ENCODE measurements at places on chromosomes 1 and 21.
A peak's percentile ranks its signal among the peaks of the same experiment; 100 is the strongest.

GRCh38 chr1:90809996-90810395 is 92.9 kb upstream of the BARHL2 start:
- no peak for DNase-seq

DNA sequence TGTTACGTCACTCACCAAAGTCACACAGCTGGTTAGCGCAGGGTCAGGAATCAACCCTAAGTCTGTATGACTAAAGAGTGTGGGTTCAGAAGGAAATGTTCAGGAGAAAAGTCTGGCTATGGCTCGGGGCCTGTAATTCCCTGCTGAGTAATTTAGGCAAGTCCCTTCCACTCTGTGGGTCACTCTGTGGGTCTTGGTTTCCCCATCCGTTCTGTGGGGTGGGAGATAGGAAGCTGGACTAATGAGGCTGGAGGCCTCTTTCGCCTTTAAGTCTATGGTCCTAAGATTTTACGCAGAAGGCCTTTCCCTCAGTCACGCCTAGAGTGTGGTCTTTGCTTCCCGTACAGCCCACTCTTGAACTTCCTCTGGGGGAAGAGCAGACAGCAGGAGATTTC is 14.3 kb upstream of the MED18 start:
- no peak for DNase-seq

- no peak for DNase-seq
Observed at GRCh38 chr1:201883266-201883665, 5.4 kb upstream of the SHISA4 start.

GRCh38 chr1:92995441-92996430 is 34.5 kb upstream of the DIPK1A start:
- no peak for DNase-seq

GRCh38 chr1:200409203-200409760 is 554 bp downstream of the ZNF281 start:
- peak; percentile 13 for DNase-seq

DNA sequence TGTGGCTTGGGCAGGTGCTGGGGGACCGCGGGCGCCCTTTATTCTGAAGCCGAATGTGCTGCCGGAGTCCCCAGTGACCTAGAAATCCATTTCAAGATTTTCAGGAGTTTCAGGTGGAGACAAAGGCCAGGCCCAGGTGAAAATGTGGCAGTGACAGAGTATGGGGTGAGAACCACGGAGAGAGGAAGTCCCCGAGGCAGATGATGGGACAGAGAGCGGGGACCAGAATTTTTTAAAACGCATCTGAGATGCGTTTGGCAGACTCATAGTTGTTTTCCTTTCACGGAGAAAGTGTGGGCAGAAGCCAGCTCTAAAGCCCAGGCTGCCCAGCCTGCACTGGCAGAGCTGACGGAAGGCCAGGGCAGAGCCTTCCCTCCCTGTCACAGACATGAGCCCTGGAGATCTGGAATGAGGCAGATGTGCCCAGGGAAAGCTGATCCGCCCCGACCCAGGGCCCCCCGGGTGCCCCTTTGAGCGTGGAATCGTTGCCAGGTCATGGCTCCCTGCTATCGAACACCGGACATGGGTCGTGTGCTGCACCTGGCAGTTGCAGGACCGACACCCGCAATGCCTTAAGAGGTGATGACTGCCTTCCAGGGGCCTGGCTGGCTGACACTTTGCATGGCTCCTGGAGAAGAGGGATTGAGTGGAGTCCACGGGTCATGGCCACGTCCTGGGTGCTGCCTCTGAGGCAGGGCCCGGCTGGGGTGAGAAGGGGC is 6.5 kb upstream of the SLX9 start:
- no peak for DNase-seq

GRCh38 chr1:9909234-9910046 is 629 bp downstream of the CTNNBIP1 start:
- DNase-seq, result peak; percentile 16

- DNase-seq, result no peak
Observed at GRCh38 chr1:172717722-172718465, 59.0 kb downstream of the FASLG start.

All from activated T-helper 2 cell treated with anti-CD3 and anti-CD28 coated beads, Interferon-gamma antibody, Interleukin-2, Interleukin-4, amounts not matched to agents 10 μg/mL and 5 μg/mL and 100 μg/mL, durations not matched to agents 14 hours and 24 hours and 36 hours (primary cell).